ENCODE measurements at places on chromosomes 3 and 15.

DNA sequence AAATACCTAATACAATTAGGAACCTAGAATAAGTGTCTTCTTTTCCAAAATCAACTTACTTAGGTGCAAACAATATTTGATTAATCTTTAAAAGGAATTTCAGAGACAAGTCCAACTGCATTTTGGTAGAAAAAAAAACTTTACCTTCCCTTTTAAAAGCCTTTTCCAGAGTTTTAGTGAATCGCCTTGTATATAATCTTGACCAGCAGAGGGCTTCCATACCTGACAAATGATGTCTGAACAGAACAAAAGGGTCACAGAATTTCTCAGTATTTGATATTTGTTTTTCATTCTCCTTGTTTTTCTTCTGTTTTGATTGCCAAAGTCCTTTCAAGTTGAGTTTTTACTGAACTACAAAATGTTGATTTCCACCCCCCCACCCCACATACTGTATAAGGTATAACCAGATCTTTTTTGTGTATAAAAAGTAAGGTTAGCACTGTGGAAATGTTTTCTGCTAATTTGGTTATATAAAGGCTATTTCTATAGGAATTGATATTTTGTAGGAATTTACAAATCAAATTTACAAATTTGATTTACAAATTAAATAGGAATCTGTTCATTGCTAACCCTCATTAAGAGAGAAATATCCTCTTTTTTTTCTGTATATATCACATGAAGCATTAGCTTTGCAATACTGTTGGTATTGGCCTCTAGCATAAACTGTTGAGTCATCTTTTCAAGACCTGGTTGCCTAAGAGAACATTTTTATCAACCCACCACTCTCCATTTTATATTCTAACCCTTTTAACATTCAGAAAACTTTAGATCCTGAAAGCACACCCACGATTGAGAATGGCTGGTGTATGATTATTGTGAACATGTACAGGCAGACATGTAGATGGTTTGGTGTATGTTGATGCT lies 464.1 kb upstream of the RARB start:
- peak; percentile 38 for DNase-seq

- DNase-seq, result no peak
Observed at GRCh38 chr3:50173685-50174516, 17.5 kb upstream of the GNAT1 start.

DNA sequence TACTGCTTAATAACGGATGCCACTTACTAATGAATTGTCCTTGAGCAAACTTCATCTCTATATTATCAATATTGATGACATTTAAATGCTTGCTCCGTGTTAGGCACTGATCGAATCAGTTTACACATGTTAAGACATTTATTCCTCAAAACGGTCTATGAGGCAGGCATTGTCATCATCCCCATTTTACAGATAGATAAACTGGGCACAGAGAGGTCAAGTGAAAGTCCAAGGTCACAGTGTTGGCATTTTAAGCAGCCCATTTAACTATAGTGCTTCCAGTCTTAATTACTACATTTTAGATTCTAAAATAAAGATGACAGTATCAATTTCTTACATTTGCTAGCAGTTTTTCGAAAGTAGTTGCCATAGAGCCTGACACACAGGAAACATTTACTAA lies 966 bp upstream of the ABI3BP start:
- DNase-seq, result no peak

DNA sequence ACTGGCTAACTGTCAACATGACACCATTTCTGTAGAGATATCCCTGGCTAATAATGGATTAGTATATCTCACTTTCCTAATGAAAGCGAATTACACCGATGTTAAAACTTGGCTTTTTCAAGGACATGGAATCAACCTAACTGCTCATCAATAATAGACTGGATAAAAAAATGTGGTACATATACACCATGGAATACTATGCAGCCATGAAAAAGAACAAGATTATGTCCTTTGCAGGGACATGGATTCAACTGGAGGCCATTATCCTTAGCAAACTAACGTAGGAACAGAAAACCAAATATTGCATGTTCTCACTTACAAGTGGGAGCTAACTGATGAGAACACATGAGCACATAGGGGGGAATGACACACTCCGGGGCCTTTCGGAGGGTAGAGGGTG lies 62.6 kb downstream of the ZIC1 start:
- DNase-seq, result no peak

DNA sequence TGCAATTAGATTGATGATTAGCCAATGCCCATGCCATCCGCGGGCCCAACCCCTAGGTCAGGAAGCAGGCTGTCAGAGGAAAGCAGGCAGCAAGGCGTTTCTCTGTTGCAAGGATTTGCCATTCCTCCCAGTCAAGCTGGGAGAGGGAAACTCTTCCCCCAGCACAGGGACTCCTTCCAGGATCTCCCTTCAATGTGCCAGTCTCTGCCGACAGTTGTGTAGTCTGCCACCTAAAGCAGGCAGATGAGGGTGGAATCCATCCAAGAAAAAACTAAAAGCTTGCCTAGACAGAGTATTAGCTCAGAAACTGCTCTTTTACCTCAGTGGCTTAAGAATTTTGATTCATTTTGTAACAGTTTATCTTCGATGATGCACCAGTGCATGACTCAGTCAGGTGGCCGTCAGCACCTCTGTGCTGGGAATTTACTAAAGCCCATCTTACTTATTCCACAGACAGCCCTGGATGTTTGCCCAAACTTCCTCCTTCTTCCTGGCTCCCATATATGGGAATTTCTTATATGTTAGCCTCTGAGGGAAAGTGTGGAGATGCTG lies 501.5 kb upstream of the THBS1 start:
- DNase-seq, result peak; percentile 100
